ENCODE measurements at places on chromosomes 7 and 10. TPM values are rescaled to one million over a fixed set of nuclear protein-coding genes. Genes with fewer than 3 reads are reported as not detected.

Gene C10orf143
- total RNA-seq = not detected

DNA sequence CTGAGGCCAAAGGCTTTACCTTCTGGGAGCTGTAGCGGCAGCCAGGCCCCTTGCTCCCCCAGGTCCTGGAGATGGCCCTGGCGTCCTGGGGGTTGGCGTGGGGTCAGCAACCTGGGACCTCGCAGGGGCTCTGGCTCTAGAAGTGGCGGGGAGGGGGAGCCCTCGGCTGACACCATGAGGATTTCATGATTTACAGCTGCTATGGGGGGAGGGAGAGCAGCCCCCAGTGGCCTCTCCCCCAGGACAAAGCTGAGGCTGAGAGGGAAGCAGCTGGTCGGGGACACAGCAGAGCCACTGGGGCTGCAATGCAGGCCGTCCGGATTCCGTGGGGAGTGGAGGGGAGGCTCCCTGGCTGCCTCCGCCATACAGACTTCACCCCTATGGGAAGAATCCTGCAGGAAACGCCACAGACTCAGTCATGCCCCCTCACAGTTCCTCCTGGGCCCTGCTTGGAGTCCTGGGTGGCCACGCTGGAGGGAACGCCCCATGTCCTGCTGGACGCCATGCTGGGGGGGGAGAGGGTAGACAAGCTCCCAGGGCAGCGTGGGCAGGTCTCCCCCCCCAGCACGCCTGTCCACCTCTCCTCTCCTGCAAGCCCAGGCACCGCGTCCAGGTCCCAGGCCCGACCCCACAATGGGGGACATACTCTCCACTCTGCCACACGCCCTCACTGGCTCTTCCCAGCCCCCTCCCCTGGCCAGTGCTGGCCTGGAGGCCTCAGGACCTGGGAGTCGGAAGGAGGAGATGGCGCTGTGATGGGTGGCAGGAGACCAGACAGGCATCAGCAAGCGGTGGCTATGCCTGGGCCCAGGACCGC lies 243.6 kb downstream of the ELFN1 start:
- DNase-seq = no peak

- DNase-seq = no peak
Measured at GRCh38 chr7:90777465-90777864, 181.3 kb downstream of the CDK14 start.

GRCh38 chr10:129888784-129889616 lies 75.1 kb downstream of the EBF3 start:
- no peak for DNase-seq

DNA sequence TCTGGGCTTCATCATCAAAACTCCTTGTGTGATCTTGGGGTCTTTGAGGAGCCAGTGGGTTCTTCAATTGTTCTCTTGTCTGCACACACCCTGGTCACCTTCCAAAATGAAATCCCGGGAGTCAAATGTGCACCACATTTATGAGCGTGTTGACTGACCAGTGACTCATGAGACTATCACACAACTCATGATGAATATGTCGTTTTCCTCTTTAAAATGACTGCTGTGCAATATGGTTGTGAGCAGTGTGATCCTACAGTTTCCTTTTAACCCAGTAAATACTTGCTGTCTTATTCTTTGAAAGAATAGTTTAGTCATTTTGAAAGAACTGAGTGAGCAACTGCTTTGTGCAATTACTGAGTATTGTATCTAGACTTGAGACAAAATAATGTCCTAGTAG lies 149.2 kb downstream of the DYNC1I1 start:
- no peak for DNase-seq

- DNase-seq = no peak
Measured at GRCh38 chr7:138980563-138981291, 462 bp downstream of the KIAA1549 start.

DNA sequence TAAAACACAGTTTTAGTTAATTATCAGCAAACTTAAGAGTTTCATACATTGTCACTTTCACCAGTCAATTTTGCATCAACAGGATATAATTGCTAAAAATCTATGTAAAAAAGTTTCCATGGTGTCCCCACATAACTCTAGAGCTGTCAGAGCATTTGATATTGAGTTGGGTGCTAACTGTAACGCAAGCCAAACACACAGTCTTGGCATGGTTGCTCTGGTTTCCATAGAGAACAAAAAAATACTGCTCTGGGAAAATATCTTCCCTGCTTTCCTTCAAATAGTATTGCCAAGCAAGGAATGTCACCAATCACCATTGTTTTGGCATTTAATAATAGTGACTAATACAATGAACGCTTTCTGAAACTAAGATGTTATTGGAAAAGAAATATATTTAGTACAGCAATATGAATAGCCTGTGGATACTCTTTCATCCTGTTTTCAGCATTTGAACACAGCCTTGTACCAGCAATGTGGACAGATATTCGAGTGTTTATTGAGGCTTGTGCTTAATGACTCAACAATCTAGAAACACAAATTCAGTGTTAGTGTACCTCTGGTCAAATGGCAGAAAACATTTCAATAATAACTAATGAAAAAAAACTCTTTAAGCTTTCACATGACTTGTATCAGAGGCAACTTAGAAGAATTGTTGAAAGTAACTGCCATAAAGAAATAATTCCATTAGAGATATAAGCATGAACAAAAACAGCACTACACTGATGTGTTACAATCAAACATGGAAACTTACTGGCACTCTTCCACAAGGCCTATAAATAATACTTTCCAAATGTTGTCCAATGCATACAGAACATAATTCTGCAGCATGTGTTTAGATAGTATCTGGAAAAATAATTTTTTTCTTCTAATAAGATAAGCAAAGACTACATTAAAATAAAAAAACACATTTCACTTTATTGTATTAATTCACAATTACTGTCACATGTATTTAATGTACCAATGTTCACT lies 1469.5 kb upstream of the CELF2 start:
- DNase-seq = no peak

Gene SEC61G
- total RNA-seq = 345 TPM

DNA sequence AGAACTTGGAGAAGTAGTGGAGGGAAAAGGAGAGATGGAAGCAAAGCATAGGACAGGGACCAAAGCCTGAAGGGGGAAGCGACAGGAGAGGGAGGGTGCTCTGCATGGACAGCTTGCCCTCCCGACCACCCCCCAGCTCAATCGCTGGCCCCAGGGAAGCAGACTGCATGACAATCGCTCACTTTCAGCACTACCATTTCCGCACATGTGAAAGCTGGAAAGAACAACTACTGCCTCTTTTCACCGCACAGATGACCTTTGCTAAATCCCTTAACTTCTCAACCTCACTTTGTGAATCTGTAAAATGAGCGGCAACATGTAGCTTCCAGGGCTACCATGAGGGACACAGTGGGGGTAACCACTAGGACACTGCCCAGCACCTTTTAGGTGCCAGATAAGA lies 17.1 kb downstream of the VOPP1 start:
- no peak for DNase-seq

DNA sequence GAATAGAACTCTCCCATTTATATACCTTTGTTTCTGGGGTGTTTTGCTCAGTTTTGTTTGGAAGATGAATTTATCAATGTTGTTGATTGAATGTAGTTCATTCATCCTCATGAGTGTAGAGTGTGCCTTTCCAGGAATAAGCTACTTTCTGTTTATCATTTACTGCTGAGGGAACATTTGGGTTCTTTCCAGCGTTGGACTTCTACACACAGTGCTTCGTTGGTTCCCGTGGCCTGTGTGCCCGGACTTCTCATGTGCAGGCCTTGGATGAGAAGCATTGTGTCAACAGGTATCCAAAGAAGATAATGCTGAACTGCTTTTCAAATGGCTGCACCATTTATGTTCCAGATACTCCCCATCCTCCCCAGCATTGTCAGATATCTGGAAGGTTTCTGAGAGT lies 107.6 kb upstream of the TNS3 start:
- DNase-seq = no peak

- DNase-seq = peak; percentile 25
Measured at GRCh38 chr7:151756076-151756731, 120.7 kb downstream of the PRKAG2 start.

Gene H2AZ2
- total RNA-seq = 134 TPM

- no peak for DNase-seq
Measured at GRCh38 chr7:132030086-132030568, 473.7 kb upstream of the PODXL start.

GRCh38 chr7:131223151-131223550 lies 104.5 kb upstream of the MKLN1 start:
- DNase-seq = no peak

Gene MCM10
- total RNA-seq = 2.9 TPM

- no peak for DNase-seq
Measured at GRCh38 chr10:102608487-102608886, 35.8 kb upstream of the TRIM8 start.

DNA sequence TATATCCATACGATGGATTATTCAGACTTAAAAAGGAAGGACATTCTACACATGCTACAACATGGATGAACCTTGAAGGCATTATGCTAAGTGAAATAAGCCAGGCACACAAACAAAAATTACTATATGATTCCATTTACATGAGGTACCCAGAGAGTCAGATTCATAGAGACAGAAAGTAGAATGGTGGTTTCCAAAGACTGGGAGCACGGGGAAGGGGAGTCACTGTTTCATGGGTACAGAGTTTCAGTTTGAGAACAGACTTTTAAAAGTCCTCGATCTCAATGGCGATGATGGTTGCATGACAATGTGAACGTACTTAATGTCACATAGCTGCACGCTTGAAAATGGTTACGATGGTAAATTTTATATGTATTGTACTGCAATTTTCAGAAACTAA lies 39.3 kb downstream of the NUDCD3 start:
- no peak for DNase-seq

- no peak for DNase-seq
Measured at GRCh38 chr7:141128506-141128905, 54.6 kb downstream of the TMEM178B start.

Gene NEUROD6
- not detected for total RNA-seq

Gene SYT15
- not detected for total RNA-seq

DNA sequence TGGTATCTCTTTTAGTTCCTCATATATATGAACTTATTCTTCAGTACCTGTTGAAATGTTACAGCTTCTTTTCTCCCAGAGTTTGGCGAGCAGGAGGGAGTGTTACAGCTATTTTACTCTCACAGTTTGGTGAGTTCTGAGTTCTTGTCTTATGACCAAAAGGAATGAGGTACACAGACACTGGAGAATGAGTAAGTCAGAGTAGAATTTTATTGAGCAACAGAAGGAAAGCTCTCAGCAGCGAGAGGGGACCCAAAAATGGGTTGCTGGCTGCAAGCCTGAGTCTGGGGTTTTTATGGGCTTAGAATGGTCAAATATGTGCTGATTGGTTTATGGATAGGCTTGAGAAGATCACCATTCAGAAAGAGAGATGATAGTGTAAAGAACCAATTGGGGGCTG lies 175.2 kb downstream of the CDK14 start:
- DNase-seq = no peak

Gene MUC12
- total RNA-seq = not detected

Gene LRRD1
- total RNA-seq = 0.24 TPM

Measured in glomerular endothelial cell (primary cell).